ENCODE measurements at places on chromosomes 6 and 20. TPM values are rescaled to one million over a fixed set of nuclear protein-coding genes. Genes with fewer than 3 reads are reported as not detected.

The CDH26 gene
- 0.33 TPM for total RNA-seq

The TRAPPC3L gene
- total RNA-seq, result not detected

The KCNK16 gene
- total RNA-seq, result not detected

The TRIM39 gene
- 13.3 TPM for total RNA-seq

The MUCL3 gene
- not detected for total RNA-seq

The ABHD16B gene
- not detected for total RNA-seq

The RNASET2 gene
- total RNA-seq, result 17.0 TPM

The FLOT1 gene
- 57.5 TPM for total RNA-seq

The MPC1 gene
- 24.8 TPM for total RNA-seq

The LY6G5C gene
- total RNA-seq, result not detected

The CST4 gene
- not detected for total RNA-seq

The PRSS16 gene
- 4.8 TPM for total RNA-seq

The PTCRA gene
- total RNA-seq, result not detected

The GMPR gene
- 0.83 TPM for total RNA-seq

The RFX6 gene
- total RNA-seq, result not detected

The SIM1 gene
- total RNA-seq, result not detected

The CEP85L gene
- total RNA-seq, result 23.3 TPM

The SLC17A3 gene
- total RNA-seq, result not detected

The PI3 gene
- 1.3 TPM for total RNA-seq

The PPIL6 gene
- total RNA-seq, result 4.2 TPM

Data from mammary epithelial cell (primary cell).